ENCODE measurements at places on chromosomes 5 and 9.

DNA sequence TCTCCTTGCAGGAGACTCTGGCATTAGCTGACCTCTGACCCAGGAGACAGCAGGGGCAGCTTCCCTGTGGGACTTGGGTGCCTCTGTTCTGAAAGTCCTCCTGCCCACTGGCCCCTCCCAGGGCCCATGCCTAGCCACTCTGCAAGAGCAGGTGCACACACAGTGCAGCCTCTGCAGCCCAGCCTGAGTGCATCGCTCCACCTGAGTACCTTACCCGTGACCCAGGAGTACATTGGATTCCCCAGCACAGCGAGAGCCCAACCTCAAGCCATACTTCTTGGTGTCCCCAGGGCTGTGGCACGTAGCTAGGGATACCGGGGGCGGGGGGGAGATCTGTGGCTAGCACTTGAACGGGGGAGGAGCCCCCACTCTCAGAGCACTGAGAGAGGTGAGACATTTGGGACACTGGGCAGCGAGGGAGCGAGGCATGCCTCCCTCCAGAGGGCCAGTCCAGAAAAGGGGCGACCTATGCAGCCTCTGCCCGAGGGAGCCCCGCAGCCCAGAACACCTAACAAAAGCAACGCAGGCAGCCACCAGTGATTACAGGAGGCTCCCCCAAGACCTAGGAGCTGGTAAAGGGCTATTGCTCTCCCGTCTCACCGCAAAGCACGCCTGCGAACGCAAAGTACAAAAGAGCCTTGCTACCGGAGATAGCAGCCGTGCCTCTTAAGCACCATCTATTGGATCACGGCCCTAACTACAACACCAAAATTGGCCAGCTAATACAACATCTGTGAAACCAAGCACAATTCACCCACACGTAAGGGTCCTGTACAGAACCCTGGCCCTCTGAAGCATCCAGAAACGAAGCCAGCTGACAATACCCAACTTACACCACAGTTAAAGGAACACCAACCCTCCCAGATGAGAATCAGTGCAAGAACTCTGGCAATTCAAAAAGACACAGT, 826 bp upstream of the PRDM9 start:
- DNase-seq = no peak

GRCh38 chr5:1796371-1797102, 3.1 kb downstream of the MRPL36 start:
- no peak for DNase-seq

- peak; percentile 77 for DNase-seq
Observed at GRCh38 chr9:91163773-91164471, 197.8 kb downstream of the AUH start.

DNA sequence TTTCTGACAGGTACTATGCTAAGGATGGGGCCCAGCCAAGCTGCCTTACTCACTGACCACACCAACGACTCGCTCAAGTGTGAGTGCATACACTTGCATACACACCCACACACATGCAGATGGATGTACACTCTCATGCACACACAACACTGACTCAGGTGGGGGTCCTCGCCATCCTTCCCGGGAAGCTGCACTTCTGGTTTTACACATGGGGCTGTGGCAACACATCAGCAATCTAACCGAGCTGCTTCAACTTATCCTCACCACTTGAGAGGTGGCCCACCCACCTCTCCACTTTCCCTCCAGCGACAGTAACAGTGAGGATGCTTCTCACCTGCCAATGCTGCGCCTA, 67.2 kb upstream of the SLC25A51 start:
- no peak for DNase-seq

DNA sequence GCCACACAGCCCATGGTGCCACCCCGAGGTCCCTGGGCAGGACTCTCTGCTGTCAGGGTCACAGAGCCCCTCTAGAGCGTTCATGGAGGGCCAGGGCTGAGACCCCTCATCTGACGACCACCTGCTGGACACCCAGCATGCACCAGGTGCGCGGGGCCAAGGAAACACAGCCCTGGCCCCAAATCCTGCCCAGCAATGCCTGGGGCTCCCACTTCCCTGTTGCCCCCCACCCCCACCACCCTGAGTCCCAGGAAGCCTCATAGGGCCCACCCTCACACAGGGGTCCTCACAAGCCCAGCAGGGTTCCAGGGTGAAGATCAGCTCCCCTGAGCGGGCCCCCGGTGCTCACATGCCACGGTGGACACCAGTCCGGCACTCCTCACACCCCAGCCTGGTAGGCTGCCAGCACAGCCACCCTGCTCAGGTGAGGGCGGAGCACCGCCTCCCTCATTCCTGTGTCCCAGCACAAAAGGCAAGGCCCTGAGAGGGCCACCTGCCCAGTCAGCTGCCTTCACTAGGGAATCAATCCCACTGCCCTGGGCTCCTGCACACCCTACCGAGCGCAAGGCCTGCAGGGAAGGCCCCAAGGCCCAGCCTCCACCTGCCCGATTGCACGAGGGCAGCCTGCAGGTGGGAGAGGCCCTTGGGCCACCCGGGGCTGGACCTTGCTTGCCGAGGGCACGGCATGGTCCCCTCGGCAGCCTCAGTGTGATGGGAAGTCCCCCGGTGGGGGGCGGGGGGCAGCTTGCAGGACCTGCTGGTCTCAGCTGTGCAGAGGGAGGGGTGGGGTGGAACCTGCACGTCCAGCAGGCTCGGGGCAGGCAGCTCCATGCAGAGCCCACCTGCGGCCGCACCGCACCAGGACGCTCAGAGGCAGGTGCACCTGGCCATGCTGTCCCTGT, 56.4 kb upstream of the UBAC1 start:
- no peak for DNase-seq

DNA sequence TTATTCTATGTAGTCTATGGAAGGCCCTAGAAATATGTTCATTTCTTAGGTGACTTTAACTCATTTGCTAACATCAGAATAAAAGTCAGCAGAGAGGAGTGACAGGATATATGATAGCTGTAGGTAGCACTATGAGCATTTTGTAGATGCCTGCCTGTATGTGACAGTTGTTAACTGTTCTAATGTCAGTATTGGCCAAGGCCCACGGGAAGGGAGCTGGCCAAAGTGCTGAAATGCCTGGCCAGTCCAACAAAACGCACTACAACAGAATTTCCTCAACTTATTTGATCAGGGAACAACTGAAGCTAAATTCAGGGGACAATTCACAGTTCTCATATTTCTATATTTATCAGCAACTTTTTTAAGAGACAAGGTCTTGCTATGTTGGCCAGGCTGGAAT, 20.8 kb downstream of the SV2C start:
- no peak for DNase-seq

- DNase-seq = no peak
Observed at GRCh38 chr9:105531530-105531929, 26.4 kb upstream of the FKTN start.

- DNase-seq = no peak
Observed at GRCh38 chr9:16105168-16106020, 552.6 kb downstream of the CCDC171 start.

GRCh38 chr5:32612134-32612888, 27.0 kb downstream of the SUB1 start:
- DNase-seq = no peak

DNA sequence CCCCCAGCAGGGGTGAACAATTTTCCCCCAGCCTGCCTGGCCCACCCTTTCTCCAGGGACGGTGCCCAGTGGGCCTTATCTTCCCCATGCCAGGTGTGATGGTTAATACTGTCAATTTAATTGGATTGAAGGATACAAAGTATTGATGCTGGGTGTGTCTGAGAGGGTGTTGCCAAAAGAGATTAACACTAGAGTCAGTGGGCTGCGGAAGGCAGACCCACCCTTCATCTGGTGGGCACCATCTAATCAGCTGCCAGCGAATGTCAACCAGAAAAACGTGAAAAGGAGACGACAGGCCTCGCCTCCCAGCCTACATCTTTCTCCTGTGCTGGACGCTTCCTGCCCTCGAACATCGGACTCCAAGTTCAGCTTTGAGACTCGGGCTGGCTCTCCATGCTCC, 5.6 kb upstream of the FUT7 start:
- DNase-seq = no peak

- no peak for DNase-seq
Observed at GRCh38 chr5:36152324-36153297, 700 bp downstream of the SKP2 start.
